ENCODE measurements at places on chromosomes 12 and 14.

DNA sequence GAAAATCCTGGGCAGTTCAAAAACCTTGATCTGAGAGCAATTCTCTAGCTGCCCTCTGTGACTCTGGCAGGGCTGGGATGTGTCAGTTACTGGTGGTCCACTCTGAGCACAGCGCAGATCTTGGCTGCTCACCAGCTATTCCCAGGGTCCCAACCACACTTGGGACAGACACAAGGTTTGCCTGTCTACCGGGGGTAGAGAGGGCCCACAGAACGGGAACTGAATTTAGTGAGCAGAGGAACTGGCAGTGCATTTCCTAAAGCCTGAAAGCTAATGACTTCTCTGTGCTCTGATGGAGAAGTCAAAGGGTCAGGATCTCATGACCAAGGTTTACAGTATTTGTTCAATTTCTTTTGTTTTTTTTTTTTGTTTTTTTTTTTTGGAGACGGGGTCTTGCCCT is 2.6 kb downstream of the PDE6H start:
- no peak for DNase-seq

GRCh38 chr12:31519511-31519910 is 71.4 kb downstream of the DENND5B start:
- DNase-seq = no peak

DNA sequence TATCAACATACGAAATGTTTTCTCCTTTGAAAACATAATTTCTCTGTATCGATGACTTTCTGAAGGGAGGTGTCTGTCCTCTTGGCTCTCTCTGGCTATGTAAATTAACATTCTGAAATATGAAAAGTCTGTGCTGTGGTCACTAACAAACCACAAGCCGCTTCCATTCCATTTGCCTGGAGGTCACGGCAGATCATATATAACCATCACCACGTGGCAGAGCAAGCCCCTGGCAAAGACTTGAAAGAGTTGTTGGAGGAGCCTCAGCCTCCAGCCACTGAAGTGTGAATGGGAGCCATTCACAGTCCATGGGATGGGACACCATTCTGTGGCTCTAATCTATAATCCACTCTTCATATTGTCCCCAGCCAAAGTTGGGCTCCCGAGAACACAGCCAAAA is 39.6 kb downstream of the CDKL1 start:
- DNase-seq = no peak

DNA sequence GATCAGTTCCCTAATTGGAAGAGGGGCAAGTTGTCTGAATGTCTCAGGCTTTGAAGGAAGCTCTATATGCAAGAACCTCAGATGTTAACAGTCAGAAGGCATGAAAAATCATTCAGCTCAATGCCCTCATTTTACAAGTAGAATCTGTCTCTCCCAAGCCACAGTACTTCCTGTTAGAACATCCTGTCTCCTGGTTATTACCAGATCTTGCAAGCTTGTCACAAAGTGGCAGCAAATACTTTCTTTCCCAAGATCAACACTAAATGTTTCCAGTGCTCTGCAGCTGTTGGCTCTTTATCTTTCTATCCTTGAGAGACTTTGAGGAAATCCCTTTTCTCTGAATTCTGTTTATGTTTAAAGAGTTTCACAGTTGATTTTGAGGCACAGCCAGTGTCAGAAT is 235.5 kb downstream of the AKAP6 start:
- no peak for DNase-seq

GRCh38 chr14:61736751-61737150 is 25.5 kb upstream of the SNAPC1 start:
- no peak for DNase-seq

DNA sequence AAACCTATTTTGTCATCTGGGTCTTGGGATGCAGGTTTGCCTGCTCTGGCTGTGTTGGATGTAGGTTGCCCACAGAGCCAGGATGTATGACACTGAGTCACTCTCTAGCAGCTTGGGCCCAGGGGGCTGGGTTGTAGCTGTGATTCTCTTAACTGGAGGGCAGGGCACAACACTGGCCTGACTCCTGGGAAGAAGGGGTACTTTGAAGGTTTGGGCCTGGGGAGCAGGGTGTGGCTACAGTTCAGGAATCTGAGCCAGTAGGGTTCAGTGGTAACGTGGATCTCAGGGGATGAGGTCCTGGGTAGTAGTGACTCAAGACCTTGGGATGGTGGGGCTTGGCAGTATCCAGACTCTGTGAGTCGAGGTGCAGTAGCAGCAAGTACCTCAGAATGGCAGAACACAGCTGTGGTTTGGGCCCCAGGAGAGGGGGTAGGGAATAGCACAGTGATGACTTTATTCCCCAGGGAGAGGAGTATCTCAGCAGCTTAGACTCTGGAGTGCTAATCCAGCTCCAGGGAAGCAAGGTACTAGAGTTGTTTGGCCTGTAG is 25.7 kb downstream of the TBC1D15 start:
- DNase-seq = no peak

DNA sequence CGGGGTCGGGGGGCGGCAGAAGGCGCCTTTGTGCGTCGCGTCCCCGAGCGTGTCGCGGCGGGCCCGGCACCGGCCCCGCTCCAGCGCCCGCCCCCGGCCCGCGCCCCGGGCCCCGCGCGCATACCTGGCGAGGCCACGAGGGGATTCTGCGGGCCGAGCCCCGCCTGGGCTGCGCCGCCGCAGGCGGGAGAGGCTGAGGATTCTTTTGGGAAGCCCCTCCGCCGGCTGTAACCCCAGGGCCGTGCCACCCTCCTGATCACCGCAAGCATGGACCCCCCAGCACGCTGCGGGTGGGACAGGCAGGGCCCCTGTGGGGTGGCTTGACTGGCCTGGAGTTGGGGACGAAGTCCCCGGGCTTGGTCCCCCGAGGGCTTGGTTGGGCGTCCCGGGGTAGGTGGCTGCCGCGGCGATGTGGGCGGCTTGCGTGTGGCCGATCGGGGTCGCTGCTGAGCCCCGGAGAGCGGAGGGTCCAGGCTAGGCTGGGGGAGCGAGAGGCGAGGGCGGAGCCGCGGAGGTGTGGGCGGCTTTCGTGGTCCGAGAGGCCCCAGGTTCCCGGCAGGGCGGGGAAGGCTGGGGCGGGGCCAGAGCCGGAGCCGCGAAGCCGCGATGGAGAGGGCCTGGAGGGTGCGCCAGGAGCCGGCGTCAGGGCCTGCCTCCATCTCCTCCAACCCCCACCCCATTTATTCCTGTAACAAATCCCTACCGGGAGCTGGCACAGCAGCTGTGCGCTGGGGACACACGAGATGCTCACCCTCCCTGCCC is 28.4 kb upstream of the GPR132 start:
- DNase-seq = no peak
